Erythroblast (primary cell): ENCODE measurements at places on chromosomes 2 and 18.
A peak's percentile ranks its signal among the peaks of the same experiment; 100 is the strongest.

DNA sequence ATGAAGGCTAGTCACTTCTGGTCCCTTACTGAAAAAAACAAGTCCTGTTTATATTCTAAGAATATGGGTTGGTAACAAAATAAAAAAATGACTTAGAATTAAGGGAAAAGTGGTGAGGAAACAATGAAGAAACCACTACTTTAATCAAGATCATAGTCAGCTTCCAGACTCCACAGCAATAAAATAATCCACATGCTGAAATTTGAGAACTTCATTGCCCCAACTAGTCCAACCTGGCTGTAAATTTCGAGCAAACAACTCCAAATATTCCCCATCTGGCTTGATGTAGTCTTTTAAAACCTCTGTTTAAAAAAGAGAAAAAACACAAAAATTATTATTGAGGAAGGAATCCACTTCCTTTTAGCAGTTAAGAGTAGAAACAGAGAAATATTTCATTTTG, 32.5 kb downstream of the METTL4 start:
- no peak for DNase-seq

DNA sequence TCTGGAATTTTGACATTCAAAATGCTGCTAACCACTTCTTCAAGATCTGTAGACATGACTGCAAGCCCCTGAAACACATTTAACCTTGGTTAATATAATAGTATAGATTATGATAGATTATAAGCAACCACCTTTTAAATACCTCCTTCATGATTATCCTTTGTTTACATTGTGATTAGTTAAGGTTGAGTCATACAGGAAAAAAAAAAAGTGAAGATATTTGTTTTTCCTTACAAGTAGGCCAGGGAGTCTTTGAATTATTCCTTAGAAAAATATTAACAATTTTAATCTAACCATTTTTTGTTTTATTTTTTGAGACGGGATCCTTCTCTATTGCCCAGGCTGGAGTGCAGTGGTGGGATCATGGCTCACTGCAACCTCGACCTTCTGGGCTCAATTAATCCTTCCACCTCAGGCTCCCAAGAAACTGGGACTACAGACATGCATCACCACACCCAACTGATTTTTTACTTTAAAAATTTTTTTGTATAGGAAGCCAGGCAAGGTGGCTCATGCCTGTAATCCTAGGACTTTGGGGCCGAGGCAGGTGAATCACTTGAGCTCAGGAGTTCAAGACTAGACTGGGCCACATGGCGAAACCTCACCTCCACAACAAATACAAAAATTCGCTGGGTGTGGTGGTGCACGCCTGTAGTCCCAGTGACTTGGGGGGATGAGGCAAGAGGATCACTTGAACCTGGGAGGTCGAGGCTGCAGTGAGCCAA, 99.4 kb downstream of the SLC39A10 start:
- no peak for DNase-seq

- DNase-seq: no peak
Observed at GRCh38 chr2:129744649-129745048, 234.8 kb upstream of the RAB6C start.

- DNase-seq: no peak
Observed at GRCh38 chr2:32711219-32711618, 83.4 kb downstream of the TTC27 start.

DNA sequence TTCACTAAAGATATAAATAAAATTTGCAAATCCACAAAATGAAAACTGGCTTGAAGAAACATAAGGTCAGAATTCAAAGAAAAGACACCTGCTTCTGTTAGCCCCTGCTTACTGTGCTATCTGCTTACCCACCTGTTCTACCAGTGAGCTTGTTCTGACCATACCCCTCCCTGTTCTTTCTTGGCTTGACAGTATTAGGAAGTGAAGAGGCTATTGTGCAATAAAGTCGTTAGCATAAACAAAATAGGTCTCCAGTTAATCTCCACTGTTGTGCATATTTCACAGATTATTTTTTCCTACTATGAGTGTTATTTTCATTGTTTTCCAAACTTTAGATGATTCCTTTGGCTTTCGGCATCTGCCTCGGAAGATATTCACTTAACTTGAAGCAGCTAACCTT, 322.1 kb downstream of the CCDC85A start:
- DNase-seq: no peak

- DNase-seq: no peak
Observed at GRCh38 chr2:157468931-157469708, 25.2 kb upstream of the CYTIP start.

- DNase-seq: no peak
Observed at GRCh38 chr2:54406031-54406430, 50.1 kb upstream of the SPTBN1 start.

- DNase-seq: no peak
Observed at GRCh38 chr2:73083886-73084800, 12.6 kb upstream of the SFXN5 start.

- DNase-seq: no peak
Observed at GRCh38 chr2:107215401-107216350, 329.7 kb upstream of the ST6GAL2 start.

DNA sequence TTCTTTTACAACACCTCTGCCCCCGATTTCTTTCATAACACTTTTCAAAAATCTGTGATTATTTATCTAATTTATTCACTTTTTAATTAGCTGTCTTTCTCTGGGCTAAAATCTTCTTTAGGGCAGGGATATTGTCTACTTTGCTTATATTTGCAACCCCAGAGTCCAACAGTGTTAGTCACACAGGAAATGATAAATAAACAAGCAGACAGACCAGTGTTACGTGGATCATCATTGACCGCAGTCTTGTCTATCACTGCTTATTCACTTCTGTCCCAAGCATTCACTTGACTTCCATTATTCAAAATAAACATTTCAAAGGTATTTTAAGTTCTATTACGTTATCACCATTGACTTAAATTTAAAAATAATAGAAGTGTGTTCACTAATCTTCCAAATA, 237.6 kb upstream of the UBE2E3 start:
- DNase-seq: no peak

DNA sequence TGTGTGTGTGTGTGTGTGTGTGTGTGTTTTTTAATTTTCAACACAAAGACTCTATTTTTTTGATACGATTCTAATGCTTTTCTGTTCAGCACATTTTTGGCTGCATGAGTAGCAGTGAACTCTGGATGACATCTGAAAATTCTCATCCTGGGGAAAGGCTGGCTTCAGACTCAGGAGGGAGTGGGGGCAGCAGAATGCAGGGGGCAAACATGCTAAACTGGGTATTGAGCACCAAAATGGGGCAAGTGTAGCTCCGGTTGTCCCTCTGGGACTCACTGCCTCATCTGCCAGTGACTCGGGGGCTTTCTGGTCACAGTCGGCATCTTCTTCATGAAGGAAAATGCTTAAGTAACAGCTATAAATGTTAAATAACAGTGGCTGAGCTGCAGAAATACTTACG, 116.8 kb upstream of the PID1 start:
- no peak for DNase-seq

- DNase-seq: no peak
Observed at GRCh38 chr2:96142217-96143113, 2.8 kb downstream of the DUSP2 start.

DNA sequence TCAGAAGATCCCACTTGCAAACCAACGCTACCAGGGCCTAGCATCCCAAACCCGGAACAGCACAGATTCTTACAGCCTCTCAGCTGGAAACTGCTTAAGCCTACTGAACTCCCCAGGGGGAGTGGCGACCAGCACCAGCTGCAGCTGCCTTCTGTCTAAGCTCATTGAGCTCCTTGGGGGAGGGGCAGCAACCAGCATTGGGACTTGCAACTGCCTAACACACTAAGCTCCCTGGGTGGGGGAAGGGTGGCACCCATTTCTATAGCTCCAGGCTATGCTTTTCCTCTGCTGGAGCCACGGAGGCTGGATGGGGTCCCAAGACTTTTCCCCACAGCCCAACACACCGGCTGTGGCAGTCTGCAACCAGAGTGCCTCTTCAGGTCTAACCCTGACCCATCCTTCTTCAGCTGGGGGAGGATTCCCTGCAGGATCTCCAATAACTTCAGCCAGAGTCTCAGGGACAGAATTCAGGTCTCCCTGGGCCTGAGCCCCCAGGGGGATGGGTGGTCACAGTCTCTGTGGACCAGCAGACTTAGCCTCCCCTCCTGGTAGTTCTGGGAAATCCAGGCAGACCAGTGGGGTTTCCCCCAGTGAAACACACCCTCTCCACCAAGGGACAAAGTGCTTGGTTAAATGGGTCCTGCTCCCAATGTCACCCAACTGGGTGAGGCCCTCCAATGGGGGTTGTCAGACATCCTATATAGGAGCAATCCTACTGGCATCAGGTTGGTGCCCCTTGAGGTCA, 45.9 kb upstream of the ITGA4 start:
- DNase-seq: peak; percentile 65

DNA sequence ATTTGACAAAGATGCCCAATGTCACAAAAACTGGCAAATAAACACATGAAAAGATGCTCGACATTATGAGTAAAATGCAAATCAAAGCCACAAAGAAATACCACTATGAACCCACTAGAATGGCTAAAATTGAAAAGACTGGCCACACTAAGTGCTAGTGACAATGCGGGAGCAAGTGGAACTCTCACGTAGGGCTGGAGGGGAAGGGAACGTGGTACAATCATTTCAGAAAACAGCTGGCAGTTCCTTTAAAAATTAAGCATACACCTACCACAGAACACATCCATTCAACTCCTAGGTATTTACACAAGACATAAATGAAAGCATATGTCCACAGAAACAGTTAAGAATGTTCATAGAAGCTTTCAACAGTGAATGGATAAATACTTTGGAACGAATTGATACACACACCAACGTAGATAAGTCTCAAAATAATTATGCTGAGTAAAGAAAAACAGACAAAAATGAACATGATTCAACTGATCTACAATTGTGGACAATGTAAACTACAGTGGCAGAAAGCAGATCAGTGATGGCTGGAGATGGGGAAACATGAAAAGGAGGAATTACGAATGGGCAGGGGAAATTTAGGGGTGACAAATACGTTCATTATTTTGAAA, 71.7 kb downstream of the MYOM1 start:
- no peak for DNase-seq

DNA sequence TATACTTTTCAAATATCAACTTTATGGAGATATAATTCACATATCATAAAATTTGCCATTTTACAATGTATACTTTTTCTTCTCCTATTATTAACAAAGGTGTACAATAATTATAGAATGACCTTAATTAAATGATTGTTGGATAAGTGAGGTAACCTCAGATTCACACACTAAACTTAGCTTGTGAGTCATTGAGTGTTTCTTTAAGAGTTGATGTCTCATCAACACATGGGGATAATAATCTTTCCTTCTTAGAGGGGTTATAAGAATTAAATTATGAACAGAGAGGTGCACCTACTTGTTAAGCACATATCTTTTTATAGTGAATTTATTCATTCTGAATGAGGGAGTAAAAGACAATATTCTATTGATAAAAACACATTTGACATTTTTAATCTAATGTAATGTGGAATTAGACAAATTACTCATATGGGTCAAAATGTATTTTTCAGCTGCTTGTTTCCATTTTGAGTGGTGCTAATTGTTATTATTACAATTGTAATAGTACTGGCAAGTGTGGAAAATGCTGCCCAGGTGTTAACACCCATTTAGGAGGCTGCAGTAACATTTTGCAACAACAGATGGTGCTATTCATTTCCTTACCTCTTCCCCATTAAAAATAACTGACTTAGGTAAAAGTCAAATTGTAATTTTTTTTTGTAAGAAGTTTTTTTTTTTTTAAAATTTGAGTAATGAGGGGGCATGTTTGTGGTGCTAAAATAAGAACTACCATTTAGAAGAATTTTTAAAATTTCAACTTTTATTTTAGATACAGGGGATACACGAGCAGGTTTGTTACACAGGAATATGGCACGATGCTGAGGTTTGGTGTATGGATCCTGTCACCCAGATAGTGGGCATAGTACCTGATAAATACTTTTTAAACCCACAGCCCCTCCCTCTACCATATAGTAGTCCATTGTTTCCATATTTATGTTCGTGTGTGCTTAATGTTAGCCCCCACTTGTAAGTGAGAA, 32.1 kb upstream of the DYNAP start:
- peak; percentile 25 for DNase-seq

DNA sequence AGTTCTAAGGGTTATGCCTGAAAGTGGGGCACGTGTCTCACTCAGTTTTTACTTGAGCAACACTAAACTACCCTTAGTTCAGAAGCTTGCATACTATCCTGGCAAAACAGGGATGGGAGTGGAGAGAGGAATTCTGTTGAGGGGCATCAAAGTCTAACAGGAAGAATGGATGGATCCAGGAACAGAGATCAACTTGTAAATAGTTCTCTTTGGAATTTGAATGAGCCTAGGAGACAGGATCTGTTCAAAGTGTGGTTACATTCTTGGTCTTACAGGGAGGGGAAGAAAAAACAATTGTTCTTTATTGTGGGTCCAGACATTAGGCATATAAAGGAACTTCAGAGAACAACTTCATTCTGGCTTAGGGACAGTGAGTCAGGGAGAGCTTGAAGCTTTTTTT, 560.2 kb downstream of the CNTNAP5 start:
- DNase-seq: no peak

DNA sequence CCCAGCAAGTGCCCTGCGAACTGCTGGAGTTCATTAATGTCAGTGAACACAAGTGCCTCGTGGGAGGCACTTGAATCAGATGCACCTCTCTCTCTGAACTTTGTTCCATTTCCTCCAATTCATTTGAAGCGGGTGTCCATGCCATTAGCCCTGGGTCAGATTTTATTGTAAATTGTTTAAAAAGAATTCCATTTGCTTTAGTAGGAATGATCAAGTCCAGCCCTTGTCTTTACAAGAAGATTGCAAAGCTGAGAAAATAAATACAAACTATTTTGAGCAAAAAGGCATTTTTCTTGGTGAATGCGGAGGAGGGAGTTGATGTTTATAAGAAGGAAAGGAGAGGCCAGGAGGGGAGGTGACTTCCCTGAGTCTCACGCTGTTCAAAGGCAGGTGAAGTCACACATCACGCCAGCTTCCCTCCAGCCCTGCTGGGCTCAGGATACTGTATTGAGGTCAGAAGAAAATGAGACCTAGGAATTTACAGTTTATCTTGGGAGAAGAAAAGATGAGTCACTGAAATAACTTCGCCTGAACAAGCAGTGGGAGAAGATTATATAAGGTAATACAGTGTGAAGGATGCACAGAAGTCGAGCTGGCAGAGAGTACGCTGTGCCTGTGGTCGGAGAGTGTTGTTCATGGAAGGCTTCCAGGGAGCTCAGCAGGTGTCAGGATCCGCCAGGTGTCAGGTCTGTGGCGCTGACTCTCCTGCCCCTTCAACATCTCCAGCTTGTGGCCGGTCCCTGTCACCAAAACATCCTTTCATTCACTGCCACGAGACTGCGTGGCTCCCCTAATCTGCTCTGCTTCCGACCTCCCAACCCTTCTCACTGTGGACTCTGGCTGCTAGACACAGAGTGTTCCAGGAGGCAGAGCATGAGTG, 36.5 kb downstream of the EFR3B start:
- no peak for DNase-seq

DNA sequence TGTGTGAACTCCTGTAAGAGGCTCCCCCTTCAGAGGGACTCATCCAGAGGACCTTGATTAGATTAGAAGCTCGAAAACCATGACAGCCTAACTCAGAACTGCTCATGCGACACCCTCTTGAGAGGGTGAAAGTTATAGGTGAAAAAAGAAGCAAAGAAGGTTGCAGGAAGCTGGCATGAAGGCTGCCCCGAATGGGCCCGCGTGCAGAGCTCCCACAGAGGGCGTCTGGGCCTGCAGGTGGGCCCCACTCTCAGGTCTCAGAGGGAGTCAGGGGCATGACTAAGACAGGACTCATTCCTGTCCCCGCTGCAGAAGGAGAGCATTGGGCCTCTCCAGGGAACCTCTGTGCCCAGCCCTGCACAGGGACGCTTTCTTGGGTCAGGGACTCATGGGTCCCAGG, 235.4 kb downstream of the EIPR1 start:
- DNase-seq: no peak

- no peak for DNase-seq
Observed at GRCh38 chr18:46676182-46676835, 19.3 kb upstream of the LOXHD1 start.
